ENCODE measurements at places on chromosomes 1 and 21.

- no peak for DNase-seq
These were observed 149.6 kb upstream of the C1orf87 start for GRCh38 chr1:60223158-60223557.

- DNase-seq, result no peak
These were observed 66.4 kb upstream of the NEK2 start for GRCh38 chr1:211741788-211742187.

DNA sequence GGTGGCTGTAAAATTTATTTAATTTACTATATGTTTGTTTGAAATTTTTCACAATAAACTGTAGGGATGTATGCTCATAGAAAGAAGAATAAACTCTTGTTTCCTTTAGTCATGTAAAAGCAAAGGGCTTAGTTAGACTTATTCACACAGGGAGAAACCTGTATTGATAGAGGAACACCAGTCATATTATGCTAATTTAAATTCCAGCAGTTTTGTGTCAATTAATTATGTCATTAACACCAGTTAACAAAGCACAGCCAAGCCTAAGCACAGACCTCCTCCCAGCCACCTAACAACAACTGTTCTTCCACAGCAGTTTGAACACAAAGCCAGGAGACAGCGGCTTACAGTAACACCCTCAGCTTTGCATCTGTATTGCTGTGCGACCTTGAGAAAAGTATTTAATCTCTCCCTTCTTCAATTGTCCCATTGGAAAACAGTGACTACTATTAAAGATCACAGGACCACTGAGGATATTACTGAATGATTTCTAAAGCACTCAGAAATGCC, 260.8 kb upstream of the RRP15 start:
- no peak for DNase-seq

GRCh38 chr1:33319949-33320618, 814 bp downstream of the A3GALT2 start:
- no peak for DNase-seq

GRCh38 chr1:8661185-8662110, 156.0 kb downstream of the RERE start:
- DNase-seq, result peak; percentile 18

- DNase-seq, result no peak
These were observed 29.0 kb downstream of the C1orf52 start for GRCh38 chr1:85230305-85230977.

- no peak for DNase-seq
These were observed 20.2 kb downstream of the IPP start for GRCh38 chr1:45730075-45730779.

- no peak for DNase-seq
These were observed 436.2 kb downstream of the MATN1 start for GRCh38 chr1:30286988-30287839.

GRCh38 chr1:18903291-18903756, 969 bp upstream of the ALDH4A1 start:
- DNase-seq, result no peak

GRCh38 chr1:169585181-169585580, 1.1 kb downstream of the F5 start:
- DNase-seq, result no peak

- no peak for DNase-seq
These were observed 11.9 kb upstream of the GPX7 start for GRCh38 chr1:52590266-52590665.

DNA sequence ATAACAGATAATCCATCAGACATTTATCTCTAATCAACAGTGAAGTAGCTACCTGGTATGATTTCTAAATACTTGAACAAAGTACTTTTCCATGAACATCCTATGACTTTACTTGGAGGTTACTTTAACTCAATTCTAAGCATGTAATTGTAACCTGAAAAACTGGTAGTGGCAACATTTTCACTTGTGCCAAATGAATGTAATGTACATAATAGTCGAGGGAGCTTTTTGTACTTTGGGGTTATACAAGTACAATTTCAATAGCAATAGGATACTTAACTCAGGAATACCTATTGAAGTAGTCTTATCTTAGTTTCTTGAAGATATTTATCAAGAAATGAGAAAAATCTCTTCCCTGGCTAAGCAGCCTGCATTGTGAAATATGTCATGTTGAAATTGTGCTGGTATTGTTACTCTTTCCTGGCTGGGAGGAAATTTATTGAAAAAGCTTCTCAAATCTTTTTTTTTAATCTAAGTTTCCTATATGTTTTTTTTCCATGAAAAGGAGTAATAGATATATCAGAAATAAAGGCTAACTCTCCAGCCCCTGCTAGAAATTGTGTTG, 33.7 kb upstream of the CACYBP start:
- no peak for DNase-seq

DNA sequence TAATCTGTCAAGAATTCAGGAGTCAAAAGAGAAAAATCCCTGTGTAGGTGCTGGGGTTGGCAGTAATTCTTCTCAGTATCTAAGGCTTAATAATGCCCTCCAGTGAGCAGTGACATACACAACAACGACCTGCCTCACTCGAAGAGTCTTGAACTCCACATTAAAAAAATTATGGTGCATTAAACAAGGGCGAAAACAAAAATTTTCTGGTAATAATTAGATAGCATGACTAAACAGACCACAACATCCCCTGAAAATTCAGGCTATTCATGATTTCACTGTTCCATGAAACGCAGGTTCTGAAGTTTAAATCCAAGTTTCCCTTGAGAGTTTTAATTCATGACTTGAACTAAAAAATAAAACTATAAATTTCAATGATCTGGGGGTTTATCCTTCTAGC, 5.1 kb downstream of the SRSF4 start:
- DNase-seq, result no peak

GRCh38 chr1:30484668-30485067, 238.7 kb downstream of the MATN1 start:
- DNase-seq, result no peak

DNA sequence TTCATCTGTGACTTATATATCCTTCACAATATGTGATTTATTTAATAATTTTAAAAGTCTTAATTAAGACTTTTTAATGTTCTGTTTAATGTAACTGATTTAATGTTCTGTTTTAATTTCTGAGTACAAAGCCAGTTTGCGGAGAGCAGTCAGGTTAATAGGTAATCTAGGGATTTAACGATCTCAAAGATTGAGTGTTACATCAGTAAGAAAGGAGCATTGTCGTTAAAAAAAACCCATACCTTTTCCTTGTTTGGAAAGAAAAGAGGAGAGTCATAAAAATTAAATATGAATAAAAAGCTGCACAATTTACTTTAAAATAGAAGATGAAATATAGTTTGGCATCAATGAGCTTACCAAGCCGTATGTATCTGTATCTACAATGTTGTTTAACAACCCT, 621.4 kb downstream of the KIF26B start:
- DNase-seq, result no peak

DNA sequence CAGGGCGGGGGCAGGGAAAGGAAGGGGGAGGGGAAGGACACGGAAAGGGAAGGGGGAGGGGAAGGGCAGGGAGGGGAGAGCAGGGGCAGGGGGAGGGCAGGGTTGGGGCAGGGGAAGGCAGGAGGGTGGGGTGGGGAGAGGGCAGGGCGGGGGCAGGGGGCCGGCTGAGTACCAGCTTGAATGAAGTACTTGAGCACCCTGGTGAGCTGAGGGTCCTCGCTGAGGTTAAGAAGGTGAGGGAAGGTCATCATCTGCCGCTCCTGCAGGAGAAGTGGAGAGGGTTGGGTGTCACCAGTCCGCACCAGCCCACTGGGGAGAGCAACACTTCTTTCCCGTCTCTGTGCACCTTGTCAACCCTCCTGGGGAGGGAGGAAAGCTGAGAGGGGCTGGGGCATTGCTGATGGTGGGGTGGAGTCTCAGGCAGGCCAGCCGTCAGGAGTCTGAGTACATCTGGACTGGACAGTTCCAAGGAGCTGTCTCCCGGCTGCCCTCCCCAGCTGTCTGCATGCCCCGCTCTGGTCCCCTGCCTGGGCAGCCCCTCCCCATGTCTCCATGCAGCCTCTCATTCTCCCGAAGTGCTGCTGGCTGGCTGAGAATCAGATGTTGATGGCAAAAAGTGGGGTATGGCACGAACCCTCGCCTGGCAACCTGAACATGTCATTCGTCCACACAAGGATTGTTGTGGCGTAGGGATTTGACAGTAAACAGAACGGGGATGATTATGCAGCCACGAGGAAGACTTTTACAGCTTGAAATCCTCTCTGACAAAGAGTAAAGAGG, 70.0 kb downstream of the SCCPDH start:
- no peak for DNase-seq

DNA sequence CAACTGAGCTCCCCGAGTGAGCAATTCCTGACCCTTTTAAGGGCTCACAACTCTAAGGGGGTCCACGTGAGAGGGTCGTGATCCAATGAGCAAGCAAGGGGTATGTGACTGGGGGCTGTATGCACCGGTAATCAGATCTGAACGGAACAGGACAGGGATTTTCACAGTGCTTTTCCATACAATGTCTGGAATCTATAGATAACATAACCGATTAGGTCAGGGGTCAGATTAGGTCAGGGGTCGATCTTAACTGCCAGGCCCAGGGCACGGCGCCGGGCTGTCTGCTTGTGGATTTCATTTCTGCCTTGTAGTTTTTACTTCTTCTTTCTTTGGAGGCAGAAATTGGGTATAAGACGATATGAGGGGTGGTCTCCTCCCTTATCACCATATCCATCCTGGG, 30.7 kb upstream of the OPRD1 start:
- no peak for DNase-seq

GRCh38 chr21:14686466-14687267, 140.6 kb upstream of the SAMSN1 start:
- no peak for DNase-seq

Data from gastrocnemius medialis (tissue), 4 donors.